Testis (tissue), 5 donors: ENCODE measurements at places on chromosomes 11 and 22. TPM values are rescaled to one million over a fixed set of nuclear protein-coding genes. Genes with fewer than 3 reads are reported as not detected.

DNA sequence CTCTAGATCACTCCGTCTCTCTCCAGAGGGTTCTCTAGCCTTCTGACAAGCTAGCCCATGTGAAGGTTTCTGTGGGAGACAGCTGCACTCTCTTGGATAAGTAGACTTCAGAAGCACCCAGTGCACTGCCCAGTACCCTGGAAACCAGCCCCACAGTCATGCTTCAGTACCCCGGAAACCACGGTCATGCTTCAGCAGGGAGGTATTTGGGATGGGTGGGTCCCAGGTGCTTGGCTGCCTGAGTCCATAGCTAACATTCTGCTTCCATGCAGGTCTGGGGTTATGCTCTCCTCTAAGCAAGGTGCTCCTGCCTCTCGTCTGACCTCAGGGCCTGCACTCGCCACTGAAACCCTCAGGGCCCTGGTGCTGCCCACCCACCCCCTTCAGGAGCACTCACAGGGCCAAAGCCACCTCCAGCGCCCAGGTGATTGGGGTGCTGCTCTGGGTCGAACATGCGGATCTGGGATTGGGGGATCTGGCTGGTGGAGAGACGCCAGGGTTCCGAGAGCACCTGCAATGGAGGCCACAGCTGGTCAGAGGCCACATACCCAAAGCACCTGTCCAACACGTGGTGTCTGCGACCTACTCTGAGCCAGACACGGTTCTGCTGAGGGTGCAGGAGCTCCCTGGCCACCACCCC lies 7.3 kb upstream of the SYCE3 start:
- no peak for DNase-seq

- no peak for DNase-seq
Measured at GRCh38 chr11:72629266-72629665, 45.0 kb downstream of the PDE2A start.

DNA sequence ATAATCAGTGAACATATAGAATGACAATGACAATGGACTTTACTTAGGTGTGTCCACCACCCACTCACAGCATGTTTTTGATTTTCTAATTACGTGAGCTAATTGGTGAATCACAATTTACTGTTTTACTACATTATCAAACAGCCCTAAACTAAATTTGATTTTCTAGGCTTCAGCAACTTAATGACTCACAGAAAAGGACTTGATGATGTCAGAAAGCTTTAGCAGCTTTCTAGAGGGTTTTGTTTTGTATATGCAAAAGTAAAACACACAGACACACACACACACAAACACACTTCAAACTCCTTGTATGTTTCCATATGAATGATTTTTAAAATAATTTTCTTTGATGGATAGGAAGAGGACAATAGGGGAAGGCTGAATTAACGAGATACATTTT lies 878.6 kb upstream of the CCDC90B start:
- no peak for DNase-seq

DNA sequence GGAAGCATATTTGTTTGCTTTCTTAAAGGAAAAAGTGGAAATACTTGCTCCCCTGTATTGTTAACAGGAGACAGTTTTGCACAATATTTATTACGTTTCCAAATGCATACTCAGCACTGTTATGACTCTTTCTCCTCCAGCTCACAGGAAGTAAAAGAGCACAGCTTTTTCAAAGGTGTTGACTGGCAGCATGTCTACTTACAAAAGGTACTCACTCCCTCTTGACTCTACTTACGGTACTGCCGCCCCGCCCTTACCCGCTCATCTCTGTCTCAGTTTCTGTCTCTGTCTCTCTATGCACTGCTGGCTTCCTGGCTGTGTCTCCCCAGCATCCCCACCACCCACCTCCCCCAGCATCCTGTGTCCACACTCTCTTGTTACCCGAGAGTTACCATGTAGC lies 32.2 kb upstream of the MYO18B start:
- DNase-seq, result no peak

- DNase-seq, result no peak
Measured at GRCh38 chr11:831118-831864, 1.5 kb upstream of the CD151 start.

GRCh38 chr11:130573767-130574166 lies 125.3 kb downstream of the ADAMTS15 start:
- no peak for DNase-seq

DNA sequence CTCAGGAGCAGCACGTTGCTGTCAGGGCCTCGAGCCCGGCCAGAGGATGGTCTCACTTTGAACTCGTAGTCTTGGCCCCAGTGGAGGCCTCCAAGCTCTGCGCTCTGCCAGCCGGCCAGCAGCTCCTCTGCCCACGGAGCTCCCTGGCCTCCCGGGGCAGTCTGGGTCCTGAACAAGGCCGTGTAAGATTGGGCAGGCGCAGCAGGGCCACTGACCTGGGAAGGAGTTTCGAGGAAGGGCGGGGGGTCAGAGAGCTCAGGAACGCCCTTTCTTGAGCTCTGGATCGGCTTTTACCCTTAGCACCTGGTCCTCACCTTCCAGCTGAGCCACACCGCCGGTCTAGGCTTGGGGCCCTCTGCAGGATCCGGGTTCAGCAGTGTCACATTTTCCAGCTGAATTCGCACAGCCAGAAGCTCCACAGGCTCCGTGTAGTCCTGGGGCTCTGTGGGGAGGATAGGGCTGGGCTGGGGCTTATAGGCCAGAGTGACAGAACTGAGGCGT lies 2.1 kb downstream of the ROBO4 start:
- DNase-seq, result no peak

- DNase-seq, result no peak
Measured at GRCh38 chr22:35913925-35914324, 114.7 kb downstream of the RBFOX2 start.

DNA sequence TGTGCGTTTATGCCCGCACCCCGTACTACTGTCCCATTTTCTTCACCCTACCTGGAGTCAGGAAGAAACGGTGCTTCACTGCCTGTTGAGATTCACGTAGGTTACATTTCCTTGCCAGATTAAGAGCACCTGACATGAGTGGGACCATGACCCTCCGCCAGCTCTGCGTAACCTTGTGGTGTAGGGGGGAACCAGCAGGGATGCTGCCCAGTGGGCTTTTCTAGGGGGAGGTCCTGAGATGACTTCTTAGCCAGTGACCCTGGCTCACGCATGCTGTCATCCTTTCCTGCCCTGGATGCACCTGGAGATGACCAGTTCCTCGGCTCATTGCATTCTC lies 967 bp upstream of the ARVCF start:
- DNase-seq, result no peak

GRCh38 chr11:39668640-39669039 lies 1790.8 kb downstream of the LRRC4C start:
- no peak for DNase-seq

GRCh38 chr22:27130906-27131305 lies 473.5 kb downstream of the MIAT start:
- DNase-seq, result no peak

DNA sequence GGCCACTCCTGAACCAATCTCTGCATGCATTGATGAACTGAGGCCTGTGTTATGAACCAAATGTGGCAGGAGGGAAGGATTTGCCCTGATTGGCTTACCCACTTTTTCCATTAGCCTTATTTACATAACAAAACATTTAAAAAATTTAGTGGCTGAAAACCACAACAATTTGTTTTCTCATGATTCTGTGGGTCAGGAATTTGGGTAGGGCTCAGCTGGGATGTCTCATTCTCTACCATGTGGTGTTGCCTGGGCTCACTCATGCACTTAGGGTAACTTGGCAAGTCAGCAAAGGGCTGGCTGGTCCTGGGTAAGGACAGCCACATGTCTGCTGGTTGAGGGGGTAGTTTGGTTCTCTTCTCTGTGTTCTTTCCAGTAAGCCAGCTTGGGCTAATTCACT lies 35.1 kb upstream of the CYP2R1 start:
- no peak for DNase-seq

DNA sequence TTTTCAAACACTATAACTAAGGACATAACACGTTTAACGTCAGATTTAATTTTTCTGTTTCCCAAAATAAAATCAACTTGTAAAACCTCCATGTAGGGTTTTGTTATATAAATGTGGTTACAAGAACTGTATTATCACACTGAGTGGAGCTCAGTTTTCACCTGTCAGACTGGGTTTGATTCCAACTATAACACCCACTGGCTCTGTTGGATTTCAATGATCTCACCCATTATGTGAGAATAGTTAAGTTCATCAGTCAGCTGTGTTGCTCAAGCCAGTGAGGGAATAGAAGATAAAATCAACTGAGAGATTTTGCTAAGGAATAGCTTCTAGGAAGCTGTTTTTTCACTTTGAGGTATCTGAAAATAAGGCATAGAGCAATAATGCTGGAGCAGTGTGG lies 5.1 kb upstream of the OR52R1 start:
- no peak for DNase-seq

- no peak for DNase-seq
Measured at GRCh38 chr11:18010121-18010670, 2.7 kb downstream of the SERGEF start.

DNA sequence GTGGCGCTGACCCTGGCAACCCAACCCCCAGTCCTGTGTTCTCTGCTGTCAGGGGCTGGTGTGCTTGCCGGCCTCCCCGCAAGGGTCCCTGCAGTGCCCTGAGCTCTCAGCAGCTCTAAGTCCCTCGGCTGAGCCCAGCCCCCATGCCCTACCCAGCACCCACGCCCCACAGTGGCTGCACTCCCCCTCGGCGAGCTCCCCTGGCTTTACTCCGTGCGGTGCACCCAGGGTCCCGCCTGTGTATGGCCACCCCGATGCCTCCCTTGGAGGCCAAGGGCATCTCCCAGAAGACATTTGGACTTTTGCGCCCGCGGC lies 72.5 kb upstream of the SHISAL1 start:
- DNase-seq, result no peak

GRCh38 chr11:71465054-71465453 lies 12.1 kb downstream of the NADSYN1 start:
- DNase-seq, result no peak

DNA sequence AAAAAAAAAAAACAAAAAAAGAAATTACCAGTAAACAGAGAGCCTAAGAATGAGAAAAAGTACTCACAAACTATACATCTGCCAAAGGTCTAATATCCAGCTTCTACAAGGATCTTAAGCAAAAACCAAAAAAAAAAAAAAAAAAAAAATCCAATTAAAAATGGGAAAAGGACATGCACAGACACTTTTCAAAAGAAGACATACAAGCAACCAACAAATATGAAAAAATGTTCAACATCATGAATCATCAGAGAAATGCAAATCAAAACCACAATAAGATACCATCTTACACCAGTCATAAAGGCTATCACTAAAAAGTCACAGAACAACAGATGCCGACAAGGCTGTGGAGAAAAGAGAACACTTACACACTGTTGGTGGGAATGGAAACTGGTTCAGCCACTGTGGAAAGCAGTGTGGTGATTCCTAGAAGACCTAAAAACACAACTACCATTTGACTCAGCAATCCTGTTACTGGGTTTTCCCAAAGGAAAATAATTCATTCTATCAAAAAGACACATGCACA lies 18.3 kb downstream of the MS4A6A start:
- DNase-seq, result no peak

- no peak for DNase-seq
Measured at GRCh38 chr22:19800306-19800705, 39.7 kb downstream of the TBX1 start.

DNA sequence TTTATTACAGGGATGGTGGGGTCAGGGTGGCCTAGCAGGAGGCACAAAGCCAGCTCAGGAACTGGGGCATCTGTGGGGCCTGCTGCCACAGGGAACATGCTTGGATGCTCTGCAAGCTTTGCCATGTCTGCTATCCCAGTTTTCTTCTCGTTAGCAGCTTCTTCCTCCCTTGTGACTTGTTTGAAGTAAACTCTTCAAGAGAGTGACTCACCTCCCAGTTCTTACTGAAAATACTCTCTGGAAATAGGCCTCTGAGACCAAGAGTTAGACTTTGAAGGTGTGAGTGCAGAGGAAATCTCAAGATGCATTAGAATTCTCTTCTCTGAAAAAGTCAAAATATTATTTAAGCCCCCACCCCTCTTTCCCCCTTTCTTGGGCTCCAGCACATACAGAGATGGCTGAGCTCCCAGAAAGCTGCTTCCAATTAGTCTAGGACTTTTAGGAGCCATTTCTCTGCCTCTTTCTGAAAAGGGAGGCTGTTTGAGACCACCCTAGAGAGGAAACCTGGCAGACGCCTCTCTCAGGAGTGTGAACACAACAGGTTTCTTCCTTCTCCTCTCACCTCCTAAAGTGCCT lies 15.1 kb downstream of the CWC15 start:
- no peak for DNase-seq

- no peak for DNase-seq
Measured at GRCh38 chr11:48024635-48025071, 44.3 kb downstream of the PTPRJ start.

DNA sequence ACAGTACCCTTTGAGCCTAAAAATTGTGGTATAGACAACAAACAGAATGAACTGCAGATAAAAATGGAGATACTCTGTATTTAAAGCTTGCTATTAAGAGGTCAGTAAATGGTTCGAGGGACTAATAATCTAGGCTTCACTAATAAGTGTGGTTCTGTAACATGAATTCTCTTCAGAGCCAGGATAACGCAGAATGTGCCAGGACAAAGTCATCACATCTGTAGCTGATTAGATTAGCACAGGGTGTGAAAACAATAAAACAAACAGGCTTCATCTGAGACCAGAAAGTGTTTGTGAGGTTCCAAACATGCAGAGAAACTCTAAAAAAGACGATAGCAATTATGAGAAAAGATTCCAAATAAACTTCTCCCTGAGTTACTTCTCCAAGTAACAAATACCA lies 89.1 kb upstream of the LUZP2 start:
- no peak for DNase-seq

- peak; percentile 47 for DNase-seq
Measured at GRCh38 chr11:45921561-45922424, 663 bp upstream of the LARGE2 start.

- DNase-seq, result no peak
Measured at GRCh38 chr11:102293873-102294601, 23.2 kb upstream of the BIRC3 start.

DNA sequence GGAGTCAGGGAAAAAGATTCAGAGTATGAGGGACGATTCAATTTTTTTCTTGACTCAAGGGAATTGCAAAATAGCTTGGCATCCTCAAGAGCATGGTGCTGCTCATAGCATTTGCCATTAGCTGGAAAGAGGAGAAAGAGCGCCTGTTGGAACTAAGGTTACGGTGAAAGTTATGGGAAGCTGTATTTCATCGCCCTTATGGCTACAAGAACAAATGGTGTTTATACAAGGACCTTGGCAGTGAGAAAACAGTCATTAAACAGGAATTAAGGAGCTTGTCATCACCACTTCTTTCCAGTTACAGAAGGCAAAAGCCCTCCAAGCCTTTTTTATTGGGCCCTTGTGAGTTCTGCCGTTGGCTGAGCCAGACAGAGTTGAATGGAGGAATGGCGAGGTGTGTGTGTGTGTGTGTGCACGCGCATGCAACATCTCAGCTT lies 74.2 kb downstream of the ALX4 start:
- DNase-seq, result no peak

- no peak for DNase-seq
Measured at GRCh38 chr11:32196137-32196536, 105.3 kb downstream of the RCN1 start.

The MMP11 gene
- 13.6 TPM for polyA plus RNA-seq

The LRFN4 gene
- 27.2 TPM for polyA plus RNA-seq

The NLRP10 gene
- polyA plus RNA-seq, result 0.13 TPM

The PRG2 gene
- polyA plus RNA-seq, result not detected

The OR10D3 gene
- polyA plus RNA-seq, result not detected

The CASP12 gene
- polyA plus RNA-seq, result not detected

The OSBPL5 gene
- polyA plus RNA-seq, result 8.9 TPM

The TMEM126A gene
- polyA plus RNA-seq, result 75.4 TPM

The SLC37A4 gene
- 26.0 TPM for polyA plus RNA-seq

The ASPHD2 gene
- 4.2 TPM for polyA plus RNA-seq

The TRIM48 gene
- polyA plus RNA-seq, result not detected

The RIMBP3B gene
- 32.9 TPM for polyA plus RNA-seq

The MPZL3 gene
- 3.4 TPM for polyA plus RNA-seq

The SLC1A2 gene
- 7.5 TPM for polyA plus RNA-seq

The TSSK2 gene
- polyA plus RNA-seq, result 205 TPM
